ENCODE measurements at places on chromosomes 3 and 15.

DNA sequence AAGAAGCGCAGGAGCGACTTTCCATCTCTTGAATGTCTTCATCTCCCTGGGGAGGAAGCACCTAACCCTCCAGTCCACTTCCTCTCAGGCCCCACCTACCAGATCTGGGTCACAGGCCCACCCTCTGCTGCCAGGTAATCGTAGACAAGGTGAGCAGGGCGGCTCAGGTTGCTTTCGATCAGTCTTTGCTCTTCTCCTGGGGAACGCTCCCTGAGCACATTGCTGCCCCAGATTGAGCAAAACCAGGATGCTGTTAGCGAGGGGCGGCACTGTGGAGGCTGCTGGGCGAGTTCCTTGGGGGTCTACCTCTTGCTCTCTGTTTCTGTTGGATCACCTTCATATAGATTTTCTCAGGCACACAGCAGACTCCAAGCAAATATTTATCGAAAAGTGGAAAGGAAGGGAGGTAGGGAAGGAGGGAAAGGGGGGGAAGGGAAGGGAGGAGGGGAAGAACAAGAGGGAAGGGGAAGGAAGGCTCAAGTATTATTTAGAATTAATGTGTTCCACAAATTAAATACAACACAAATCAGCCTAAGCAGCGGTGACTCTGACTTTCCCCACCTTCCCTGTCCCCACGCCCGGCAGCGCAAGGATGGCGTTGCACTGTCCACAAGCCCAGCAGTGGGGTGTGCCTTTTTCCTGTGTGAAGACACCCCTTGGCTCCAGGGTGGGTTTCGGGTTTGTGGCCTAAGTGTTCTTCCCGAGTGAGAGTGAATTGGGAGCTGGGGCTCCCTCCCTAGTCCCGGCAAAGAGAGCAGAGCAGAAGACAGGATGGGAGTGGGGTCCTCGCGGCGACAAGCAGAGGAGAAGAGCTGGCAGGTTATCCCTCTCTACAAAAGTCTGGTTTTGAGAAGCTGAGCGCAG lies 6.1 kb upstream of the PCSK6 start:
- no peak for DNase-seq

DNA sequence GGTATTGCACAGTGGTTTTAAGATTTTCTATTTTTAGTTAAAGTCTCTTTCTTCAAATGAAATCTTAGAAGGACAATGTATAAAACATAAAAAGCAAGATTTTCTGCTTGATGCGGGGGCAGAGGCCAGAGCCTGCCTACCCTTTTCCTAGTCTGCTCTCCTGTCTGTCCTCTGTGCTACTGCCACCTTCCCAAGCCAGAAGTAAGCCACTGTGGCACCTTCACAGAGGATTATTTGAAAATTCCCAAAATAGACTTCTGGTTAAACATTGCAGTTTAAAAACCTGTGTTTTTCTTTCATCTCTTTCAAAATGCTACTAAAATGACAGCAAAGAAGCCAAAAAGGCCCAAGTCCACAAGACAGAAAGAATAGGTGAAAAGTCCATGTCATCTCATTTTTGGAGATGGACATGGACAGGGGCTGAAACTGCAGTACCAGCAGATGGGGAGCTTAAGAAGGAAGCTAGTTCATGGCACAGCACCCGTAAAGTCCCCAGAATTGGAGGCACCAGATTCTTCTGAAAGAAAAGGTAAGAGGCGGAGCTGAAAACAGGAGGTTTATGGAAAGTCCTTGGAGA lies 37.0 kb downstream of the PAQR9 start:
- DNase-seq, result no peak

- DNase-seq, result no peak
Observed at GRCh38 chr15:25056484-25057425, 102.0 kb downstream of the SNRPN start.

- DNase-seq, result no peak
Observed at GRCh38 chr15:60960517-60960916, 268.6 kb downstream of the RORA start.

DNA sequence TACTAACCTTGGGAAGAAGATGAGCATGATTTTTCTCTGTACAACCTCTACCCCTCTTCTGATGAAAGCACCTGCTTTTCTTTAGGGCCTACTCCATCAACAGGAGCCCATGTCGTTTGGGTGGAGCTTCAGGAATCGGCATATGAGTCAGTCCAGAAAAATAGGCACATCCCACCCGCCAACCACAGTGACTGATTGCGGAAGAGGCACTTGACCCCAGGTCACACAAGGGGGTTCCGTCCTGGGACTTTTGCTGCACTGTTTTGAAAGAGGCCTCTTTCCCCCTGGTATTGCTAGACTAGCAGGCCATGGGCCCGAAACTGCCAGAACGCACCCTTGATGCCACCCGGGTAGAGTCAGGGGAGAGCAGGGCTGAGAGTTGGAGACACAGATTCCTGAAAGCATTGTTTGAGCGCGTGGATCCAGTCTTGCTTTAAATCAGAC lies 19.3 kb upstream of the NRROS start:
- DNase-seq, result no peak

DNA sequence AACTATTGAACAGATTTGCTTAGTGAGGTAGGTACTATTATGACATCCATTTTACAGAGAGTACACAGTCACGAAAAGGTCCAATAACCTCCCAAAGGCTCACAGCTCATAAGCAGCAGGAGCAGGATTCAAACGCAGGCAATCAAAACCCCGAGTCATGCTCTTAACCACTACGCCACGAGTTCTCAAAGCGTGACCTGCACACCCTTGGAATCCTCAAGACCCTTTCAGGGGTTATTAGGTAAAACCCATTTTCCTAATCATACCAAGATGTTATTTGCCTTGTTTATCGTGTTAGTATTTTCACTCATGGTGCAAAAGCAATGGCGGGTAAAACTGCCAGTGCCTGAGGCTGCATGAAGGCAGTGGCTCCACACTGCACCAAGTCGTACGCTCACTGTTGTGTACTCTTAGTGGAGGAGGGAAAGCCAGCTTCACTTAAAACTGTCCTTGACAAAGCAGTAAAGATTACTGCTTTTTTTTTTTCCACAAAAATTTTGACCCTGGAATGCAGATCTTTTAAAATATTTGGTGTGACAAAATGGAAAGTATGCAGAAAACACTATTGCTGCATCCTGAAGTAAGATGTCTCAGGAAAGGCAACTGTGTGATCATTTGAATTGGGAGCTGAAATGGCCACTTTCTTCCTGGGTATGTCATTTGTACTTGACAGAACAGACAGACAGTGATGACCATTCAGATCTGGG lies 96.1 kb downstream of the IGF2BP2 start:
- no peak for DNase-seq
